ENCODE measurements at places on chromosomes 12 and 14. TPM values are rescaled to one million over a fixed set of nuclear protein-coding genes. Genes with fewer than 3 reads are reported as not detected.

The CD69 gene
- 0.84 TPM for total RNA-seq

The MYH7 gene
- total RNA-seq, result 0.59 TPM

The RGS6 gene
- total RNA-seq, result not detected

The SDS gene
- total RNA-seq, result 268 TPM

The GLIPR1L2 gene
- 1.0 TPM for total RNA-seq

The HOTAIR gene
- not detected for total RNA-seq

The COL2A1 gene
- not detected for total RNA-seq

The ARHGAP9 gene
- 7.2 TPM for total RNA-seq

The ACSM4 gene
- total RNA-seq, result not detected

The GPR132 gene
- total RNA-seq, result 0.74 TPM

The BBOF1 gene
- total RNA-seq, result 1.4 TPM

The MORN3 gene
- not detected for total RNA-seq

The PTPN21 gene
- total RNA-seq, result 10.2 TPM
